MG63 (cell line): ENCODE measurements at places on chromosomes 4 and X. TPM values are rescaled to one million over a fixed set of nuclear protein-coding genes. Genes with fewer than 3 reads are reported as not detected.

GRCh38 chr4:107801766-107802211 lies 22.9 kb upstream of the SGMS2 start:
- DNase-seq, result peak; percentile 71

GRCh38 chr4:82125787-82126297 lies 247.9 kb downstream of the HNRNPD start:
- DNase-seq, result no peak

GRCh38 chrX:49659771-49660170 lies 36.0 kb downstream of the PAGE1 start:
- no peak for DNase-seq

DNA sequence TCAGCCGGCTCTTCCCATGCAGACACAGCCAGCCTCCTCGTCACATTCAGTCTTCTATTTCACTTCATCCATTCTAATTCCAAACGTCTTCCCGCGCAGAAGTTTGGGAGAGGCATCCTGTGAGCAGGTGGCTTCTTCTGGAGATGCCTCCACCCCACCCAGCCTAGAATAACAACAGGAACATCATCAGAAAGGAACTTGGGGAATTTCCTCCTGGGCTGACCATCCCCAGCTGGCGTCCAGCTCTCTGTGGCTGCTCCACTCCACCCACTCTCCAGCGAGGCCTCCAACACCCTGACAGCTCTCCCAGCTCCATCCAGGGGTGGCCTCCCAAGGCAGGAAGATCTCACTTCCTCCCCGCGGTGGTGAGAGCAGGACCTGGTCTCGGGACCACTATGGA lies 5.5 kb upstream of the C4orf50 start:
- no peak for DNase-seq

The TEX13D gene
- total RNA-seq, result not detected in 2 replicates

DNA sequence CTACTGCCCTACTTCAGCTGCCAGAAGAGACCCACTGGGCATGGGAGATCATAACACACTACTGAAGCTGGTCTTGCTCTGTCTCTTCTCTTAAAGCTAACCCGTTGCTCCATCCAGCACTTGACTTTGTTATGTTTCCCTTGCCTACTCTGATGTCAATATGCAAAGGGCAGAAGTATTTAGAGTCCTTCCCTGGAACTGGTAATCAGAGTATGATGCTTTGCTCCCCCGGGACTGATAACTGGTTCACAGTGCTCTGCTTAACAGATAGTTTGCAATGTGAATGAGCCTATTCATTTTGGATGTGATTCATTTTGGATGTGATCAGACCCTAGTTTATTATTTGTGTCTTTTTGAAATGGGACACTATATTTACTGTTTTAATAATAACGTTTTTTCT lies 12.3 kb upstream of the UCP1 start:
- DNase-seq, result no peak

- no peak for DNase-seq
Measured at GRCh38 chrX:7262551-7262950, 114.6 kb upstream of the PUDP start.

GRCh38 chr4:74990276-74990875 lies 57.5 kb downstream of the PARM1 start:
- DNase-seq, result no peak

GRCh38 chr4:6250235-6250983 lies 19.2 kb upstream of the WFS1 start:
- DNase-seq, result no peak

DNA sequence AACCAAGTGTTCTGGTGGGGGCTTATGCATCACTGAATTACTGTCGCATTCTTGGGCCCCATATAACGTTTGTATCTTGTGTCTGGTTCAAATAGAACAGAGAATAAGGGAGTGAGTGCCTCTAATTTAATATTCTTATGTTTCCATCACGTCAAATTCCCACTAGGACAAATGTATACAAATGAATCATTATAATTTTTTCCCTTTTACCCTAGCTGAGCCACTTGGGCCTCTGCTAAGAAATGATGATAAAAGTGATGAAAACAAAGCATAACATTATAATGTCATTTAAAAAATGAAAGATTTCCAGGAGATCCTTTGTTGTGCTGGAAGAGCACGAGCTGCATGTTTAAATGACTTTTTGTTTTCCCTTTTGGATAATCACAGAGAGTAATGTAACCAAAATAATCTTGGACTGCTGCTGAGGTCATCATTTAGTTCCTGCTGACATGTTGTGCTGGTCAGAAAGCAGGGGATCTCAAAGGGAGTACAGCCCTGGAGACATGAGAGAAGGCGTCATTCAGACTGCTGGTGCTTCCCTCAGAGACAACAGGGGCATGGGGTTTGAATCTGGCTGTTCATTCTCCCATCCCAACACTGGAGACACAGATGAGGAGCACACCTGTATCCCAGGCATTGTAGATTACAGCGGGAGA lies 105.1 kb upstream of the SCOC start:
- no peak for DNase-seq

- no peak for DNase-seq
Measured at GRCh38 chr4:44912980-44913379, 186.6 kb upstream of the GNPDA2 start.

DNA sequence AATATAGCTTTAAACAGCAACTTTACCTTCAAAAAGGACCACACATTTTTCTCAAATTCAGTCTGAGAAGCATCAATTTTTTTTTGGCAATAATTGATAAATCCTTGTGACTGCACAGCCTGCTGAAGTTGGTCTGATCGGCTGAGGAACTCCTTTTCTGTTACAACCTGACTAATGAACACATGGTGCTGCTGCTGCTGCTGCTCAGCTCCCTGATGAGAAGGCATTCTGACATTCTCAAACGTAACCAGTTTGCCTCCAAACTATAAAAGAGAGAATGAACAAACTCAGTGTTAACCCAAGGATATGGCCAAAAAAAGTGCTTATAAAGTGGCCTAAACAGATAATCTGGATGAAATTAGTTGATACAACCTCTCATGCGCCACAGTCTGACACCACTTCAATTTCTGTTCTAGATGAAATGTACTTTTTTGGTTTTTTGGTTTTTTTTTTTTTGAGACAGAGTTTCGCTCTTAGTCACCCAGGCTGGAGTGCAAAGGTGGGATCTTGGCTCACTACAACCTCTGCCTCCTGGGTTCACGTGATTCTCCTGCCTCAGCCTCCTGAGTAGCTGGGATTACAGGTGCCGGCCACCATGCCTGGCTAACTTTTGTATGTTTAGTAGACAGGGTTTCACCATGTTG lies 26.5 kb downstream of the SEC31A start:
- no peak for DNase-seq

DNA sequence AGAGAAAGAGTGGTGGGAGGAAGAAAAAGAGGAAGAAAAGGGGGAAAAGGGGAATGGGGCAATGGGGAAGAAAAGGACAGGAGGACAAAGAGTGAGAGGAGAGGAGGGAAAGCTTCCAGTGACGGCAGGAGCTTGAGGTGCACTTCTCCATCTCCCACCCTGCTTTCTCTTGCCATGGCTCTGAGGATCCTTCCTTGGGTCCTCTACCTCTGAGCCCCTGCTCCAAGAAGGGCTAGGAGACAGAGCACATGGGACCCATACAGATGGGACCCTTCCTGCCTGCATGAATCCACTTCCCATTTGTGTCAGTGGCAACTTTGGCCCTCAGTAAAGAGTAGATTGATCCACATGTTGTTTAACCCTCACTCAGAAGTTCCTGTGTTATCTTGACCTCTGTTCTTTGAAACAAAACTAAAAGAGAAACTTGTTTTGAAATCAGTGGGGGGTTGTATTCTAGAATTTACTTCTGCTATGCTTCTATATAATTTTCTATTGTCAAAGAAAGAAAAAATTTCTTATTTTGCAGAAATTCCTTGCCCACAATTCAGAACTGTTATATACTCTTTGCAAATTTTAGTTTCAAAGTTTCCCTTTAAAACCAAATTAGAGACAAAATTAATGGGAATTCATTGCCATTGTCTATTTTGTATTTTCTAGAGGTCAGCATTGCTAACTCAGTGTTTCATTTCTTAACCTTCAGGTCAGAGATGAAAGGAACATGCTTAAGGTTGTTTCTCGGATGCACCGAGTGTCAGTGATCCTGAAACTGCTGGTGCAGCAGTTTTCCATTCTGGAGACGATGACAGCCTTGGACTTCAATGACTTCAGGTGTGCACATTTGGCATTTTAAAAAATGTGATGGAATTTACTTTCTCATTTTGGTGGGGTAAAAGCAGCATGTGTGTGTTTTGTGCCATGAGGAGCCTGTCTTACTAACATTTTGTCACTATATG lies 5.0 kb downstream of the TDO2 start:
- DNase-seq, result no peak

The MAGEA2 gene
- not detected in 2 replicates for total RNA-seq
